ENCODE measurements at places on chromosomes 3 and 15.

DNA sequence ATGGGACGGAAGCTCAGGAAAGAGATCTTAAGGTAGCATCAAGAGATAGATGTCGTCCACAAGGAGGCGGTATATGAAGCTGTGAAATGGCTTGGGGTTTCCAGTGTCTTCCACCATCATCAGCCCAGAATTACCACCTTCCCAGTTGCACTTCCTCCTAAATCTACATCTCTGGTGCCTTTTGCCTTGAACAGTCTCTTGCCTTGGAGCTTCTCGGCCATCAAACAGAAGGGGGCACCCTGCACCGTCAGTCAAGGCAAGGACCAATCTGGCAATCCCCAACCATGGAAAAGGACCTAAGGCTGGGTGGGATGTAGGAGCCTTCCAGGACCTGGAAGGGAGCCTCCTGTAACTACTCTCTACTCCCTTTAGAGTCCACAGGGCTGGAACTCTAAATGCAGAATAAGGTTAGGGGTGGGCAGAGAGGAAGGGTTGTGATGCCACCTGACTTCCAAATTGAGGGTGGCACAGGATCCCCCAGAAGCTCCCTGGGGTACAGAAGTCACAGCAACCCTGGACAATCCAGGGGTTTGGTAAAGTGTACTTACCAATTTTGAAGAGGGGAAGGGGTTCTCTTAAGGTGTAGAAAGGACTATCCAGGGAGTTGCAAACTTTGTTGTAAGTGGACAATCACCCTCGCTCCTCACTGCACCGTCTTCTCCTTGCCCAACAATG, 1.0 kb upstream of the RYR3 start:
- DNase-seq = no peak

- no peak for DNase-seq
Measured at GRCh38 chr3:171809611-171809860, 747 bp downstream of the PLD1 start.

DNA sequence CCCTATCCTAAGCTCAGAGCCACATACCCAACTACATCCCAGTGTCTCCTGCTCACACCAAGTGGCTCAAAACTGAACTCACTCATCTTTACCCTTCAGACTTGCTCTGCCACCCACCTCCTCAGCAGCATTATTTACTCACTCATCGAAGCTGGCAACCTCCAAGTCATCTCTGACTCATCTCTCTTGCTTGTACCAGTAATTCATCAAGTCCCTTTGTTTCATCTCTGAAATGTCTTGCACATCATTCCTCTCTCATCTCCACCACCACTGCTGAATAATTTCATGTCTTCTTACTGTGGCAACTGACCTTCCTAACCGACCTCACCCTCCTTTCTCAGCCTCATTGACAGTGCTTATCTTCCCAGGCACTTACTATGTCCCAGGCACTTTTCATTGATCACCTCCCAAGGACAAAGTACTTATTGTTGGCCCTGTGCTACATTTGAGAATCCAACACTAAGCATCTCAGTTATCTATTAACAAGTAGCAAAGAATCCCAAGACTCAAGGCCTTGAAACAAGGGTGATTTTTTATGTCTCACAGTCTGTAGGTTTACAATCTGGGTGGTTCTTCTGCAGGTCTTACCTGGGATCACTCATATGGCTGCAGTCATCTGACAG, 82.0 kb downstream of the MRPL46 start:
- no peak for DNase-seq

- DNase-seq = no peak
Measured at GRCh38 chr3:128351546-128351945, 115.1 kb downstream of the DNAJB8 start.

GRCh38 chr3:131218196-131218595, 163.4 kb upstream of the NUDT16 start:
- no peak for DNase-seq

- DNase-seq = no peak
Measured at GRCh38 chr15:48643776-48644466, 1.6 kb downstream of the FBN1 start.

GRCh38 chr3:114332342-114333179, 38.7 kb downstream of the TIGIT start:
- no peak for DNase-seq

DNA sequence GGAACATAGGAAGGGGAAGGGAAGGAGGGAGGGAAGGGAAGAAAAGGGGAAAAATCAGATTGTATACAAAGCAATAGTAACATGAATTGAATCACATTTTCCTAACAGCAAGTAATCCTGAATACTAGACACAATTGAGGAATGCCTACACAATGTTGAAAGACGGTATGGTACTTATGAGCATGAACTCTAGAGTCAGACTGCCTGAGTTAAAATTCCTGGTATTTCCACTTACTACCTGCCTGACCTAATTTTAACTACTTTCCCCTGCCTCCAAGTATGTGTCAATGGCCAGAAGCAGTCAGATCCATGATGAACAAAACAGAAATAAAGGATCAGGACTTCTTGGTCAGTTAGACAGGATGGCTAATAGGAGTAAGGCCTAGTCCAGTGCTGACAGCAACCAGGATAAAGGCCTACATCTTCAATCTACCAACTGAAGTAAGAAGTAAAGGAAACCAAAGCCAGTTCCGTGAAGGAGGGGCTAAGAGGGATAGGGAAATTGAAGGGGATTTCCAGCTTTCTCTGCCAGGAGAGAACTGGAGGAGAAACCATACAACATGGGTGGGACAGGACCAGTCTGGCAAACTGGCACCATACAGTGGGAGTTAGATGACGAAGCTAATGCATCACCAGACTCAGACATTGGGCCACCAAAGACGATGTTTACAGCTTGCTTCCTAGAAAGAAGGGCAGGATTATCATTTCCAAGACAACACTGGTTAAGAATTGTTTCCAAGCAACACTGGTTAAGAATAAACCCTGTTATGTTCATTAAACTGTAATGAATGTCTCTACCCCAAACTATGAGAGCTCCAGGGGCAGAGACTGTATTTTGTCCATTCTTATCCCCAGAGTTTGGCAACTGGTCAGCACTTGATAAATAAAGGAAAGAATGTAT, 151.6 kb upstream of the UBE2E2 start:
- no peak for DNase-seq

- DNase-seq = no peak
Measured at GRCh38 chr3:8739757-8740504, 6.3 kb downstream of the CAV3 start.

DNA sequence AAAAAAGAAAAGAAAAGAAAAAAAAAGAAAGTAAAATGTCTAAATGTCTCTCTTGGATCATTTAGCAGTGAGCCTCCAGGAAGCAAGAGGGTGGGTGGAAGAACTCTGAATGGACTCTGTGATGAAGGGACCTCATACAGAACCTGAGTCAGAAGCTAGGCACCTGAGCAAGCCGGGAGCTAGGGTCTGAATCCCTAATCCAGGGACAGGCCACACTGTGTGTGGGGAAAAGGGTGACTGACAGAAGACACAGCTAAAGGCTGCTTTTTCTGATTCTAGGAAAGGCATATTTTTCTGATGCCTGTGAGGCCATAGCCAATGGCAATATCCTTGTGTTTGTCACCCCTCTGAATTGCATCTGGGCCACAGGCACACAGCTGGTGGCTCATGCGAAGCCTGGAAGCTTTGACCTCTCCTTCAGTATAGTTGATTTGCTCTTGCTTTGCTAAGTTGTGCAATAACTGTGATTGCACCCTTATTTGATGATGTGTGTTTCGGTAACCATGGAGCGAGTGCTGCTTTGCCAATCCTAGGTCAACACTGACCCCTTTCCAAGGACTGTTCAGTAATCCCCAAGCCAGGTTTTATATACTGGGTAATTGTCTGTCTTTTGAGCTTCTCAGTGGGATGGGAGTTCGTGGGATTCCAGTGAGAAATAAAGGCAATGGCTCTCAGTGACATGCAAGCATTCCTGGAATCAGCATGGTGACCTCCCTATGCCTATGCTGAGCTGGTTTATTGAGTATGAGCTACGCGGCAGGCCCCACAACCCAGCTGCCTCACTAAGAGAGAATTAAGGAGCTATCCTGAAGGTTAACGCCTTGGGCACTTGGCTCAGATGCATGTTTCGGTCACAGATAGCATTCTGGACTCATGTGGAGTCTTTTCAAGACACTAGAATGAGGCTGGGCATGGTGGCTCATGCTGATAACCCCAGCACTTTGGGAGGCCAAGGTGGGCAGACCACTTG, 49.0 kb upstream of the OSBPL11 start:
- DNase-seq = no peak

GRCh38 chr3:19148768-19149091, 420 bp downstream of the KCNH8 start:
- no peak for DNase-seq

DNA sequence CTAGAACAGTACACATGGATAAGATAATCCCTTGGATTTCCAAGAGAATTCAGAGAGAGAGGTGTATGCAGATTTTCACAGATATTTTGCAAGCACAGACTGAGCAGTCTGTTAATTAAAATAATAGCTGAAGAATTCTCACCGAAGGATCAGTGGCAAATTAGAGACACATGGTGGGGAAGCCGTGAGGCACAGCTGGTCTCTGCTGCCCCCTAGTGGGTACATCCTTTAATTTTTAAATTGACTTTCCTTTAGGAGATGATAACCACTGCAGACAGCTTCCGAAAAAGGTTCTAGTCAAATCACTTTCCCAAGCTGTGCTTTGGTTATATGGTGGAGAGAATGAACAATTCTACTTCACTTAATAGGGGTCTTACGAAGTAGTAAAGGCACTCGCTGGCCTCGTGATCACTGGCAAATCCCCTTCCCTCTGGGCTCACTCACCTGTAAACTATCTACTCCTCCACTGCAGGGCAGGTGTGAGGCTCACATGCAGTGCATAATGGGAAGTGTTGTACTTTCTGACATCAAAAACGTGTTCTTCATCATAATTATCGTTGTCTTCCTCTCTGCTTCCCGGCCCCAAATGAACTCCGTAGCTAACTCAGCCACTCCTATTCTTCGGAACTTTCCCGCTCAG, 19.5 kb downstream of the MESD start:
- peak; percentile 61 for DNase-seq

- DNase-seq = no peak
Measured at GRCh38 chr15:78951841-78952238, 7.0 kb upstream of the CTSH start.

DNA sequence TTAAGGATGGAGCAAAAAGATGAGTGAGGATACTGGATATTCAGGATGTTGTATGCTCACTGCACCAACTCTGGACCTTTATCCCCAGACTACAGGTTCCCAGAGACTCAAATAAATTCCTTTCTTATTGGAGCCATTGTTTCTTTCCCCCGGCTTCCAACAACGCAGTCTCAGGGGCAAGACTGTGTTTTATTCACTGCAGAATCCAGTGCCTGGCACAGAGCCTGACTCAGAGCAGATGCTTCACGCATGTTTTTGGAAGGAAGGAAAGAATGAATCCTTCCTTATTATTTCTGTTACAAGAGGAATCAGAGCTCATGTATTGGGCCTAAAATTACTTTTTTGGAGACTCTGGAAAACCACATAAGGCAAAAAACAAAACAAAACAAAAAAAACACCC, 96.0 kb upstream of the VGLL4 start:
- DNase-seq = no peak

DNA sequence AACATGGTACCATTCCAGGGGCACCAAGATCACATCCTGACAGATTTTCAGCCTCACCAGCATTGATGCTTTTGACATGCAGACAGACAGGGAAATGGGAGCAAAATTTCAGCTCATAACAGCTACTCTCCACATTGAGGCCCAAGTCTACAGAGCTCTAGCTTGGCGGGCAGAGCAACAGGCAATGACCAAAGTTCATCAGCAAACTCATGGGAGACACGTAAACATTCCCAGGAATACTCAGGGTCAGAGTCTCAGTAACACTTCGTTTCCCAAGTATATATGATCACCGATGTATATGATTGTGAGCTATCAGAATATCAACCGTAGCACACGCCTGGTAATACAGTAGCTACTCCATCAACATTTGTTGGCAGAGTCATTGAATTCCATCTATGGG, 59.2 kb upstream of the SLC24A5 start:
- no peak for DNase-seq

- DNase-seq = no peak
Measured at GRCh38 chr3:5465183-5465582, 277.7 kb downstream of the EDEM1 start.

DNA sequence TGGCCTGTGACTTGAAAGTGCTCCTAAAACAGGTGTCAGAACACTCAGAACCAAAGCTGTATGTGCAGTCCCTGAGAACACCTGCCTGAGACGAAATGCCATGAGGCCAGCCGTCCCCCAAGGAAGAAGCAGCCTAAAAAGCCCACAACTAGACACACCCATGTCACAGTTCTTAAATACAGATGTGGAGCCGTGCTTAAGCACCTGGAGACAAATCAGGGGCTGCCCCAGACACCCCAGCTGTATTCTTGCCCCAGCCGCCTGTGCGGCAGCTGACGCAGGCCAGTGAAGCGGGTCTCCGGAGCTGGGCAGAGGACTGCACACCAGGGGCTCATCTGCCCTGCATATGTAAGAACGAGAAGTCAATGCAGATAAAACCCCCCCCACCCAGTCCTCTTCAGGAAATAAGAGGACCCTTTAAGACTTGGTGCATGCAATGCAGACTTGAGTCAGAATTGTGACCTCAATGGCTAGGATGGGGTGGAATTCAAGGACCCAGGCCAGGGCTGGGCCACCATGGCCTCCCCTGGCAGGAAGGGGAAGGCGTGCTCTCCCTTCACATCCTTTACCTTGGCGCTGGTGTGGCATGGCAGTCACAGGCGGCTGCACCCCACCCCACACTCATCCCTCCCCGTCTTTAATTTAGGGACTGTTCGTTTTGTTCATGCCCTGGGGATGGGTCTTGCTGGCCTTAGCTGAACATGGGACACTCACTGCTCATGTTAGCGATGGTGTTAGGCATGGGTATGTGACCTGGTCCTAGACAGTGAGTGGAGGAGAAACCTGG, 27.7 kb upstream of the PLXNA1 start:
- no peak for DNase-seq

DNA sequence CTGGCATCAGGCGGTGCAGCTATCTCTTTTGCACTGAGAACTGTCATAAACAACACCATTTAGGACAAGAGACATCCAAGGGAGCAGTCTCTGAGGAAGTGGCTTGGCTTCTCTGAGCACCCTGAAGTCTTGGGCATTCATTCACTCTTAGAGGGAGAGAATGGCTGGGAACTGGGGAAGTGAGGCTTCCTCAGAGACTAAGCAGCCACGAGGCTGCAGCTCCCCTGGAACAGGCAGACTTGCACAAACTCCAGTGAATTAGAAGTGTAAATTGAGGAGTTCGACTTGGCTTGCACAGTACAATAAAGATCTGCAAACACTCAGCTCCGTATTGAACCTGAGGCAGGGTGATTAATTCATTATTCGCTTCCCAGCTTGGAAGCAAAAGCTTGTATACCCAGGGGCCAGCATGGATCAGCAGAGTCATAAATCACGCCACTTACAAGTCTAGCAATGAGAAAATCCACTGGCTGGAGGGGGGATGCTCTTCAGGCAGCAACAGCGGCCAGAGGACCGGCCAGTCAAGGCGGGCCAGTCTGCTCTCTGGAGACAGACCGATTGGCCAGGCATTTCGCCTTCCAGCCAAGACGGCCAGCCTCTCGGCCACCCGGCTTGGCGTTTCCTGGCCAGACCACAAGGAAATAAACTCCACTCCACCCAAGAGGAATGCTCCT, 118.8 kb upstream of the ADPGK start:
- DNase-seq = no peak

Data from activated T-cell treated with anti-CD3 and anti-CD28 coated beads, Interleukin-2, amount 50 U/mL, for 4 hours (primary cell).